ENCODE measurements at places on chromosomes 3 and 15. TPM values are rescaled to one million over a fixed set of nuclear protein-coding genes. Genes with fewer than 3 reads are reported as not detected.

Gene LNP1
- total RNA-seq, result 4.1 TPM

Gene MYRIP
- 0.65 TPM for total RNA-seq

Gene CELF6
- total RNA-seq, result 0.16 TPM

Gene SLC6A1
- not detected for total RNA-seq

Gene GABRB3
- 0.85 TPM for total RNA-seq

Gene CHRM5
- total RNA-seq, result under 0.01 TPM
